Stimulated activated CD4-positive, alpha-beta T cell treated with anti-CD3 and anti-CD28 coated beads, TNF-alpha, amount 100 ng/mL, for 24 hours (primary cell): ENCODE measurements at places on chromosomes 6 and 20.
A peak's percentile ranks its signal among the peaks of the same experiment; 100 is the strongest.

GRCh38 chr6:32375739-32376529 is 4.2 kb upstream of the TSBP1 start:
- DNase-seq, result no peak

DNA sequence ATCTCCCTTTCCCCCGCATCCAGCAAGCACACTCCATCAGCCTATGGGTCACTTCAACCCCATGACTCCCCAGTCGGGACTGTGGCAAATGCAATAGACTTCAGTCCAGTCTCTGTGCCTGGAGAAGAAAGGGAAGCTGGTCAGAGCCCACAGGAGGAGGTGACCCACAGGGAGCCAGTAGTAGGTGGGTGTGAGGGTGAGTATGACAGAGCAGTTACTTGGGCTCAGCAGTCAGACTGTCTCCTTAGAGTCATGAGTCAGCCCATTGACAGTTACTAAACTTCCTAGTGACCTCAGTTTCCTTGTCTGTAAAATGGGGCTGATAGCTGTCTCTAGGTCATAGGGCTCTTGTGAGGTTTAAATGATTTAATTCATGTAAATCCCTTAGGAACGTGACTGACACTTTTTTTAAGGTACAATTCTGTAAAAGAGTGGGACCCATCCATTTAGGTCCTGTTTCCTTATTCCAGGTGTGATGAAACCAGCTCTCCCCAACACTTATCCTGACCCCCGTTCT is 33.9 kb upstream of the HLA-C start:
- no peak for DNase-seq

GRCh38 chr20:11350126-11351005 is 567.3 kb upstream of the BTBD3 start:
- no peak for DNase-seq

- no peak for DNase-seq
Observed at GRCh38 chr6:169265486-169266131, 12.0 kb upstream of the THBS2 start.

GRCh38 chr6:149935246-149935645 is 6.6 kb upstream of the ULBP2 start:
- DNase-seq, result no peak

GRCh38 chr6:29653452-29654038 is 3.3 kb upstream of the MOG start:
- peak; percentile 19 for DNase-seq

DNA sequence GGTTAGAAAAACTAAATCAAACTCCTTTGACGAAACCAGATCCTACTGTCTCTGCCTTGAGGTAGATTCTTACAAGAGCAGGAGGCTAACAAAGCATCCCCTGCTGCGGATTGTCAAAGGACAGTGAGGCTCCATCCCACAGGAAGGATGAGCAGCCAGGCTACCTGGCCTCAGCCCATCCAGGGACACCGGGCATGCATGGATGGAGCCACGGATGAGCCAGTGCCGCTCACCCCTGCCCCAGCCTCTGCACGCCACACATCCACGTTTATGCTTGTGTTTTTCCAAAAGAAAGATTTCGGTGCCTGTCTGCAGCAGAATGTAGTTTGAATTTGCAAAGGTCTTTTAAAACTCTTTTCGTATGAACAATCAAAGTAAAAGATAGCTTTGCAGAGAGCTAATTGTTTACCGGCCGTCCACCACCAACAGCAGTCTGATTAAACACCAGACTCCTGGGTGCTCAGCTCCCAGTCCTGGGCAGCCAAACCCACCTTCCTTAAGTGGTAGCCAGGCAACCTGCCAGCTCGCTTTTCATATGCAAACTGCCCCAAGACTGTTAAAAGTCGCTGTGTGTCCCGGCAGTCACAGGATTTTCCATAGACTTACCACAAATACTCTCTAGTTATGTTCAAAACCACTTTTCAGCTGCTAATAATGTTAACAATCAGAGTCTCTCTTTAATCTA is 999 bp downstream of the THBS2 start:
- no peak for DNase-seq

DNA sequence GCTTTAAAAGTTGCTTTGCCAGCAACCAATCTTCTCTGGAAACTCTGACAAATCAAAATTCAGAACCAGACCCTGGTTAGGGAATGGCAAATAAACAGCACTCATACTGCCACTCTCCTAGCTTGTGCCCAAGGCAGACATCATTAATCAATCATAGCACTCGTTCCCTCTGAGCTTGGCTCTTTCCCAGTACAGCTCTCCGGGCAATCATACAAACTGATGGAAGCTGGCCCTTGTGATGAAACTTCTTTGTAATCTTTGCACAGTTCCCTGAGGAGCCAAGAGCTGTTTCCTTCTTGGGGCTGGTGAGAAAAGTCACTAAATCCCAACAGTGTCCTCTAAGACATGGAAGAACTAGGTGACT is 34.7 kb downstream of the KIAA1755 start:
- DNase-seq, result no peak

DNA sequence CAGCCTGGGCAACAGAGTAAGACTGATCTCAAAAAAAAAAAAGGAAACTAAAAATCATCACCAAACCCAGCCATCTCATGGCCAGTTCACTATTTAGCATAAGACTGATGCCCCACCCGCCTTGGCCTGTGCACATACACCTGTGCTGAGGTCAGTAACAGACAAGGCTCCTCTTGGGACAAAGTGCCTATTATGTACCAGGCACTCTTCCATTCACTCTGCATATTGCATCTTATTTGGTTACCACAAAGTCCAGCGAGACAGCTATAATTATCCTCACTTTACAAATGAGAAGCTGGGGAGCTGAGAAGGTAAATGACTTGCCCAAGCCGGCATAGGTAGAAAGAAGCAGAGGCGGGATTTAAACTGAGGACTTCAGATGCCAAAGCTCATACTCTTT is 3.8 kb downstream of the PTPRT start:
- no peak for DNase-seq

DNA sequence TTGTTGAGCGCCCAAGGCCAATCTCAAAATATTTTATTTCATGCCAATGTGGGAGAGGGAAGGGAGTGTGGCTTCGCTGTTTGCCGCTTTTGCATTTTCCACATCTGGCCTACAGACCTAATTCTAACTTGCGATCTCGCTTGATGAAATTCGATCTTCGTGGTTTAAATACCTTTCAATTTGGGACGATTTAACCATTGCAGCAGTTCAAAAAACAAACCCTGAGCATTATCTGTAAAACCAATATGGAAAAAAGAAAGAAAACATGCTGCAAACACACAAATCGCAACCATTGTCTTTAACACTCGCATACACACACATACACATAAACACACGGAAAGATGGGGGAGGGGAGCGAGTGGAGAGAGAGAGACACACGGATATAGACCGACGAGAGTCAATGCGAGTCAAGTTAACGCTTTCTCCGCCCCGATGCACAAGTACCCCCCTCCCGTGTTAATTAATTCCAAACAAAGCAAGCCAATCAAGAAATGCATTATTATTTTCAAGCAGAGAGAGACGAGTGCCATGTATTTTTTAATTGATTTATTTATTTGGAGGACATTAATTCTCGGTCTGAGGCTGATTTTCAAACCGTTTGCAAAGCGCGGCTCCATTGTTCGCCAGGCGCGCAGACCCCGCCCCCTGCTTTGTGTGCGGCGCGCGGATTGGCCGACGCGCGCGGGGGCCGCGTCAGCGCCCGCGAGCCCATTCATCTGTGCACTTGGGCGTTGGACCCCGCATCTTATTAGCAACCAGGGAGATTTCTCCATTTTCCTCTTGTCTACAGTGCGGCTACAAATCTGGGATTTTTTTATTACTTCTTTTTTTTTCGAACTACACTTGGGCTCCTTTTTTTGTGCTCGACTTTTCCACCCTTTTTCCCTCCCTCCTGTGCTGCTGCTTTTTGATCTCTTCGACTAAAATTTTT is at the start of gene MARCKS:
TSS of gene MARCKS (plus strand) at position 721 of the 931 bp plus-strand sequence. CDS start 401 bp downstream, outside the sequence.
- DNase-seq, result no peak

DNA sequence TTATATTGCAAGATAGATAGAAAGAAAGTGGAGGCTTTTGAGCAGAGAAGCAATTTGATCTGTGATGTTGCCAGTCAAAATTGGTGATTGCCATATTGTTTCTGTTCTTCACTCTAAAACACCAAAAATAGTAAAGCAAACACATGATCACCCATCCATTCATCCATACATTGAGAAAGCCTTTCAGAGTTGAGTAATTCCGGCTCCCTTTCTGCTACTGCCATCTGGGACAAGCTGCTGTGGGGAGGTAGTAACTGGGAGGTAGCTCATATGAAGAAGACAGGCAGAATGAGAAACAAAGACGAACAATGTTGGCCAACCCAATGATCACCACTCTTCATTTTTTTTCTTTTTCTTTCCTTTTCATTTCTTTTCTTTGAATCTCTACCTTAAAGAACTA is 51.1 kb upstream of the HBS1L start:
- DNase-seq, result no peak

GRCh38 chr6:170279426-170279825 is 11.5 kb downstream of the DLL1 start:
- no peak for DNase-seq

DNA sequence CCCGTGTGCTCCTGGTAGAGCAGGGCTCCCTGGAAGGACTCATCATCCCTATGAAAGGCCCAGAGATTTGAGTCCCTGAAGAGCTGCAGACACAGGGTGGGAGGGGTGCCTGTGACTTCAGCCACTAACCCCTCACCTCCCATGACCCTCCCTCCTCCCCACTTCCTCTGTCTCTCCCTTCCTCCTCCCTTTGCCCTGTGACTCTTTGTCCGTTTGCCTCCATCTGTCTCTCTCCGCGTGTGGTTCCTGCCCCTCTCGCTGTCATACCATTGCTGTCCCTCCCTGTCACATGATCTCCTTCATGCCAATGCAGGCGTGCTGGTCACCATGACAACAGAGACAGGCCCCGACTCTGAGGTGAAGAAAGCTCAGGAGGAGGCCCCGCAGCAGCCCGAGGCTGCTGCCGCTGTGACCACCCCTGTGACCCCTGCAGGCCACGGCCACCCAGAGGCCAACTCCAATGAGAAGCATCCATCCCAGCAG is 19.0 kb downstream of the EPB41L1 start:
- DNase-seq, result no peak

DNA sequence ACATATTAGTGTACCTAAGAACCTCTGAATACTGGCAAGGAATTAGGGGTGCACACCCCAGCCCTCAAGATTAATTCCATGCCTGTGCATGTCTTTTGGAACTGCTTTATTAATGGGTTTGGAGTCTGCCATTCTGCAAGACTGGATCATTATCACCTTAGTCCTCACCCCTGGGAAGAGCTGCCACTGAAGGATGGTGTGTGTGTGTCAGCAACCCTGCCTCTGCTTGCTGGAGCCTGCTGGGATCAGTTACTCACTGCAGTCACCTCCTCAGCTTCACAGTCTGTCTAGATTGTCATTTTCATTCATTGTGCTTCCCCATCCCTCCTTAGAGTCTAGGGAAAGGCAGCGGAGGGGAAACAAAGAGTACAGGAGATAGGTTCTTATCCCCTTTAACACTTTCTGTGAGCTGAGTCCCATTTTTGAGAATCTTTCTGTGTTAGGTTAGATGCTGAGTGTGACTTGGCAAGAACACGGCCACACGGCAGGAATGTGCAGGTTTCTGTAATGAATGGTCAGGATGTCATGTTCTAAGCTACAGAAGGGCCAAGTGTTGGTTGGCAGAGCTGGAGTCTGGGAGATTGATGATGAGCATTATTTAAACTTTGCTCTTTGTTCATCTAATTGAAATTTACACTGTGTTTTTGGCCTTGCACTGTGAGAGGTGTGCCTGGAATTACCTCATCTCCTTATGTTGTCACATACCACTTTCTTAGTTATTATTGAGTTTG is 21.1 kb downstream of the GHRH start:
- no peak for DNase-seq

- no peak for DNase-seq
Observed at GRCh38 chr6:3769610-3770009, 18.1 kb upstream of the PXDC1 start.

GRCh38 chr6:105372849-105373182 is 30.1 kb downstream of the PREP start:
- no peak for DNase-seq

DNA sequence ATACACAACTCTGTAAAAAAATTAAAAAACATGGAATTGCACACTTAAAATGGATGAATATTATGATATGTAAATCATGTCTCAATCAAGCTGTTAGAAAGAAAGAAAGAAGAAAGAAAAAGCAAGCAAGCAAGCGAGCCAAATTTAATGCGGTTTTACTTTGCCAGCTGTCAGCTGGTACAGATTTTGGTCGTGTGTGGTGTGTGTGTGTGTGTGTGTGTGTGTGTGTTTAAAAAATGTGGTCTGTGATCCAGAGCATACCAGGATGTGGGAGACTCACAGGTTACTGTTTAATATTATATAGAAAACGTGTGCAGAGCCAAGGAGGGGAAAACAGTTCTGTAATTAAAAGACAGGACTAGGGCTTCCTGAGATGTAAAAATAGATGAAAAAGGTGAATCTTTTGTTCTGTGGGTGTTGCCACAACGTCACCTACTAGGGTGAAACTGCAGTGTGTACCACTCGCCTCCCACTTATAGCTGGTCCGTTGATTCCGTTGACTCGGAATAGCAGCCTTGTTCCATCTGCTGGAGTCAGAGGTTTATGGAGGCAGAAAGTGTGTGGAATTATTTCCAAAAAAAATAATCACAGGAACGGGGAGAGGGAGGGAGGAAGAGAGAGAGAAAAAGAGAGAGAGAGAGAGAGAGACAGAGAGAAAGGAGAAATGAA is 197.7 kb downstream of the BCAS1 start:
- DNase-seq, result no peak

DNA sequence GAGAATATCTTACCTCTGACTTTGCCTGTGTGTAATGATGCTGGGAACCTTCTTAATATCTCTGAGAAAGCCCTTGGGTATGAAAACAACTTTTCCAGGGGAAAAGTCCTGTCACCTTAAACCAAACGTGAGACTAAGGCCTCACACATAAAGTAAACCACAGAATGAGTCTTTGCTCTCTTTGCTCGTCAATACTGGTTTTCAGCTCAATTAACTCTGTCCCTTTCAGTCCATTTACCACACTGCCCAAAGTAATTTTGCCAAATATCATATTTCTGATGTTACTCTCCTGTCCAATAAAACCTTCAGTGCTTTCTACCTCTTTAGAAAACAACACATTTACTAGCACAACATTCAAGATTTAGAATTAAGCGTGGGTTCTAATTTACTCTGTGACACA is 100.5 kb upstream of the HMGCLL1 start:
- DNase-seq, result no peak

DNA sequence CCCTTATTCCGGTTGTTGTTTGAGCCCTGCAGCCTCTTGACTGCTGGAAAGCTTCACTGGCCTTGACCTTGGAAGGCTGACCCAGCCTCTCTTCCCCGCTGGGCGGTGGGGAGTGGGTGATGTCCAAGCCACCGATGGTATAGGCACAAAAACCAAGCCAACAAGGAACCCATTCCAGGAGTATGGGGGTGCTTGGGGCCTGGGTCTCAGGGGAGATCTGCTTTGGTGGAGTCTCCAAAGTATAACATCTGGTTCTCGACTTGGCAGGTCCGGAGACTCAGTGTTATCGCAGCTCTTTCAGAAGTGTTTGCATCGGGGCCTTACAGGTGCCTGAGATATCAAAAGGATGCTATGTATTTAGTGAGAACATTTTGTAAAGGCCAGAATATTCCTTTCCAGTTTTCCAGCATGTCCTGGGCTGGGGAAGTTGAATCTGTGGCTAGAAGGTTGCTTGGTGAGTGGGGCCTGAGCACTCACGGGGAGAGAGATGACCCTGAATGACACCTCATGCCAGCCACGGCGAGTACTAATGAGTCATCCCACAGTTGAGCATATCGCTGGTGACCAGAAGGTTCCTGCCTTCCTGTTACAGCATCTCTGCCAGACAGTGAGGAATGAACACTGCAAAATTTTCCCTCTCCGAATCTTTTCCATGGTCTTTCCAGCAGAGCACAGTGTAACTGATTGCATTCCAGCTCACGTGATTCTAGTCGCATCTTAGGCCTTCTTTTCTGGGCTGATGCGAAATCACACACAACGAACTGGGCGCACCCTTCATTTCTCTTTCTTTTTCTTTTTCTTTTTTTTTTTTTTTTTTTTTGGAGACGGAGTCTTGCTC is 133.9 kb downstream of the ZDHHC14 start:
- no peak for DNase-seq
